NCI-H1092 (cell line): ENCODE measurements at places on chromosomes 7 and 10.

GRCh38 chr10:15349112-15349511 is 22.0 kb downstream of the FAM171A1 start:
- no peak for DNase-seq

- no peak for DNase-seq
Observed at GRCh38 chr10:18968159-18968558, 80.4 kb upstream of the MALRD1 start.

DNA sequence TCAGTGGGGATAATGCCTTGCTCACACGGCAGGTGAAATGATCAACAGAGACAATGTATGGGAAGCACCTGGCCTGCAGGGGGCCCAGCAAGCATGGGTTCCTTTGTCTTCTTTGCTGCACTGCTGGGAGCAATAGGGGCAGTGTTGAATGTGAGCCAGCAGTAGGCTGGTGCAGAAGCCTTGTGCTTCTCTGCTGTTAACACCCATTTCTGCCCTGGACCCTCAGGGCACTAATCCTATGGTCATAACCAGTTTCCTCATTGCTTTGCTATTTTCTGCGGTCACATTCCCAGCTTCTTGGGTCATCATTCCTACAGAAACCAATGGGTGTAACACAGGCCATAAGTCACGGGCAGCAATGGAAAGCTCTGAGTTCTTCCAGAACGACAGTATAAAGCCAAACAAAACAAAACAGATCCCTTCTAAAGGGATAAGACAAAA is 10.9 kb upstream of the LGI1 start:
- DNase-seq = no peak

GRCh38 chr7:40698214-40698920 is 563.6 kb downstream of the SUGCT start:
- no peak for DNase-seq

DNA sequence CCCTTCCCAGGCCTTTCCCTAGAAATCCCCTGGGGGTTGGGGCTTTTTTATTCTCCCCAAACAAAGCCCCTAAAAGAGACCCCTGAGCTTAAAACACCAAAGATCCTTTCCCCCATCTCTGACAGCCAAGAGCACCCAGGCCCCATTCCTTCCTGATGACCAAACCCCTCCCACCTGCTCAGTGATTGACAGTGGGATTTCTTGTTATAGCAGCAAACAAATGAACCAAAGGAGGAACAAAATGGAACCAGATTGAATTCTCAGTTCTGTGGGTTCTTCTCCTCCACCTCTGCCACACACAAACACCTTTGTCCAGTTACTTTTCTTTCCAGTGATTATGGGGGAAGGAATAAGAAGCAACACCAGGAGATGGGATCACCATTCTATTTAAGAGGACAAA is 21.5 kb upstream of the CDHR3 start:
- DNase-seq = no peak

- DNase-seq = no peak
Observed at GRCh38 chr10:97131181-97131628, 54.6 kb downstream of the SLIT1 start.

- DNase-seq = no peak
Observed at GRCh38 chr10:100838986-100839385, 73.8 kb upstream of the SLF2 start.

- DNase-seq = no peak
Observed at GRCh38 chr7:98205162-98205845, 5.9 kb upstream of the BHLHA15 start.

DNA sequence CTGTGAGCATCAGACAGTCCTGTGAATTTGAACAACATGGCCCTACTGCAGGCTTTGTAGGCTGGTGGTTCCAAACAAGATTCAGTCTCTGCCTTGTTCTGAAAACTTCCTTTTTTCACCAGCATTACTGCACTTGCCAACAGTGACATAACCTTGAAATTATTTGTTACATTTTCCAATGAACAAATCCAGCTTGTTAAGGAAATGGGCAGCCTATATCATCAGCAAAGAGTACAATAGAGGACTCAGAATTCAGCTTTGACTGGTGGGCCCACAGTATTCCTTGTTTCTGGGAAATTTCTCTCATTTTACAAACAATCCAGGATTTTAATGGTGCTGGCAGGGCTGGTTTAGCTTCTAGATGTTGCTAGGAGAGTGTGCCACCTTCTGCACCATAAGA is 703.7 kb upstream of the FZD8 start:
- DNase-seq = no peak

DNA sequence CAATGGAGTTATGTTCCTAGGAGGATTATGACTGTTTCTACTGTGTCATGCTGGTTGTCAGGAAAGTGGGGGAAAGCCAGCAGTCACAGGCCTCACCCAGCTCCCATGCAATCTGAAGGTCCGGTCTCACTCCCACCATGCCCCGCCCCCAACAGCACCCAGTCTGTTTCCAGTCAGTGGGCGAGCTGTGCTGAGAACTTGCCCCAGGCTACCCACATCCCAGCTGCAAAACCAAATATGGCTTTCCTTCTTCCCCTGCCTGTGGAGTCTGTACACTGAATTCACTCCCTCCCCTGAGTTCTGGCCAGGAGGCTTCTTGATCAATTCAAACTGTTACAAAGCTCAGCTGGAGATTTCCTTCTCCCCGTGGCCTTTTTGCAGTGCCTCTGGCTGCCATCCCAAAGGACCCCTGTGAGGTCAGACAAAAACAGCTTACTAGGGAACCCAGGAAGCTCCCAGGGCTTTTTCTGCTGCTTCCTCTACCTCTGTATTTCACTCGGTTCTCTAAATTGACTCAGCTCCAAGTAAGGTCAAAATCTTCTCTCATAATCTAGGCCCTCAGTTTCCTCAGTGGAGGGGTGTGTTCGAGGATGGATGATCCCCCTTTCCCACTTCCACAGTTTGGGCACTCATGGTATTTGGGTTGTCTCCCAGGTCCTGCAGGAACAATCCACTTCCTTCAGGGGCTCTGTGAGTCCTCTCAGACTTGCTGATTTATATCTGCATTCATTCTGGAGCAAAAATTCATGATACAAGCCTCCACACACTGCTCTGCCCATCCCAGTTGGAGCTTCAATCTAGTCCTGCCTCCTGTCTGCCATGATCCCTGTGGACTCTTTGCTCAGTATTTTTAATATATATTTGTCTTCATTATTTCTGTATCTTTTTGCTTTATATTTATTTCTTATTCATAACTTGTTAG is 205.5 kb downstream of the SEMA3D start:
- peak; percentile 8 for DNase-seq

DNA sequence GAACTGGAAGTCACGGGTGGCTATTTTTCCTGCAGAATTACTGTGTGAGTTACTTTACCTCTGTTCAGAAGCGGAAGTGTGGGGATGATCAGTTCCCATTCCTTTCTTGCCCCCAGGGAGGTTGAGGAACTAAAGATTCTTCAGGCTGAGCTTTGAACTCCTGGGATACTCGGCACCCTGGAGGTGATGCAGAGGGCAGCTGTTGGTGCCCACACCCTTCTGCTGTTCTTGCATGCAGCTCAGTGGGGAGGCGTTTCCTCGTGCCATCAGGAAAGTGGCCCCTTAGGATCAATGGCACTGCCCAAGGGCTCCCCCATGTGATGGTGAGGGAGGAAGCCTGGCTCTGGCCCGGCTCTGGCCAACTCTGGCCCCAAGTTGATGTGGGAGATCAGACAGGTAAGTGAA is 44.7 kb upstream of the MXI1 start:
- no peak for DNase-seq

GRCh38 chr7:43058271-43059066 is 54.0 kb upstream of the HECW1 start:
- no peak for DNase-seq

DNA sequence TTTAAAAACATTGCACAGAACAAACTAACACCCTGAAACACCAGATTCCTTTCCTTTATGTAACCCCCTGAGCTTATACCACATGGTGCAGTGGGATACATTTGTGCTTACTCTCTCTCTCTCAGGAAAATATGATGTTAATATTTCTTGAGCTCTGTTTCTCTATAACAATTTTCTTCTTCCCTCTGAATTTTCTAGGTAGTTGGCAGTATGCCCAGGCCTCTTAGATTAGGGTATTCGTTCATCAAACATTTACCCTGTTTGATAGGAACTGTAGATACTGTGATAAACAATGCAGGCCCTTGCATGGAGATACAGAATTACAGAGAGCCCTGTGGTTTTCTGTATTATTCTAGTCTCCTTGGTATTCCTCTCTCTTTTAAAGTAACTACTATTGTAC is 567.8 kb downstream of the IPMK start:
- no peak for DNase-seq

- peak; percentile 19 for DNase-seq
Observed at GRCh38 chr7:123748171-123748733, 551 bp downstream of the WASL start.

- DNase-seq = no peak
Observed at GRCh38 chr7:21336743-21337142, 91.1 kb upstream of the SP4 start.

DNA sequence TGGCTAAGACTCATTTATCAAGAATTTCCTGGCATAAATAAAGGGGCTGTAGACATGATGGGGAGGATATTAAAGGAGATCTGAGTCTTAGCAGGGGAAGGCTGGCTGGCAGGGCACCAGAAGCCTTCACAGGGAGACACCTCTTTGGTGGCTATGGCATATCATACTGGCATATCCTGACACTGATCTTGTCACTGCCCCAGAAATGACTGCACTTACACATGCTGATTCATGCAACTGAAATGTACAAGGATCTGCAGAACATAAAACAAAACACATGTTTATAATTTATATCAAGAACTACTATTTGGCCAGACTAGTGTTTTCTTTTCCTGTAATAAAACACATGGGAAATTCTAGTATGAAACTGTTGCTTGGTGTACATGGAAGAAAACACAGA is 5.5 kb upstream of the LIPN start:
- DNase-seq = no peak

DNA sequence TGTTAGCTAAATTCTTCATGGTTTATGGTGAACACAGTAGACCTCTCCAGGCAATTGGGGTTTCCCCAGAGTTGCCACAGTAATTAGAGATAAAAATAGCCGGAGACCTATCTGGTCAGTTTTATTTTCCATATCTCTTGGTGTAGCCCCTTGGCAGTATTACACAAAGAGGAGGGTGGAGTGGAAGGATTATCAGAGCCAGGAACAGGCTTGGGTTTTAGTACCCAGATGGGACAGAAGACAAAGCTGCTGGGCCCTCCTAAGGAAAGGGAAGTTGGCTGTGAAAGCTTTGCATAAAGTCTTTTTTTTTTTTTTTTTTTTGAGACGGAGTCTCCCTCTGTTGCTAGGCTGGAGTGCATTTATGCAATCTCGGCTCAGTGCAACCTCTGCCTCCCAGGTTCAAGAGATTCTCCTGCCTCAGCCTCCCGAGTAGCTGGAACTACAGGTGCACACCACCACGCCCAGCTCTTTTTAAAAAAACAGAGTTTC is 9.7 kb downstream of the ZSCAN21 start:
- DNase-seq = no peak

- no peak for DNase-seq
Observed at GRCh38 chr10:23345861-23346260, 1.3 kb upstream of the C10orf67 start.

- DNase-seq = no peak
Observed at GRCh38 chr10:2083591-2083990, 346.3 kb upstream of the ADARB2 start.

- peak; percentile 6 for DNase-seq
Observed at GRCh38 chr10:28432210-28432676, 100.7 kb upstream of the WAC start.

DNA sequence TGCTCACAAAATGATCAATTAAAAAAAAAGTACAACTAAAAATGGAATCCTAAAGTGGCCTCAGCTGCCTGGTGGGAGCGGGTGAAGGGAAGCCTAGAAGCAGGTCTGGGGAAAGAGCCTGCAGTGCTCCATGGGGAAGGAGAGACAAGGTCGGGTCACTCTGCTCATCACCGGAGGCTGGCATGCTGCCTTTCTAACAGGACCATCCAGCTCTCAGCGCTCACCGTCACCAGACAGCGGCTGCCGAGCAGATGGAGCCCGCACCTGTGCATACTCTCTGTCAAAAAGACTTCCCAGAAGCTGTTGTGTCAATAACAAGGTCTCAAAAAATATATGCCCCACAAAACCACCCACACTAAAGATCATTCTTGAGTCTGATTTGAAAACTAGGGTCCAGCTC is 112.8 kb downstream of the BAMBI start:
- DNase-seq = peak; percentile 47

- DNase-seq = no peak
Observed at GRCh38 chr10:66265398-66265797, 660.4 kb upstream of the LRRTM3 start.

DNA sequence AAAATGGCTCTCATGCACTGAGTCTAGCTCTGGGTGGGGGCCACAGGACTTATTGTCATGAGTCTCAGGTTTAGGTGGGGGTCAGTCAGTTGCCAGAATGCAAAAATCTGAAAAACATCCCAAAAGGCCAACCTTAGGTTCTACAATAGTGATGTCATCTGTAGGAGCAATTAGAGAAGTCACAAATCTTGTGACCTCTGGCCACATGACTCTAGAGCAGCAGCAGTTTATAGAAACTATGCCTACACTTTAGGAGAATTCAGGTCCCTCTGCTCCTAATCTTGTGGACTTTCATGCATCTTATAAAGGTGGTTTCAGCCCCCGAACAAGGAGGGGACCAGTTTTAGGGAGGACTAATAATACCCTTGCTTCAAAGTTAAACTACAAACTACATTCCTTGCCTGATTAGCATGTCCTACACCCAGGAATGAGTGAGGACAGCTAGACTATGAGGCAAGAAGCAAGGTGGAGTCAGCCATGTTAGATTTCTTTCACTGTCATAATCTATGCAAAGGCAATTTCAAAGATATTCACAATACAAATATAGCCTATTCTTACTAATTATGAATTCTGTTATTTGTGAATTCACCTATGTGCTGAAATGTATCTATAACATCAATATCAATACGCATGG is 123.5 kb upstream of the ADCY1 start:
- no peak for DNase-seq

DNA sequence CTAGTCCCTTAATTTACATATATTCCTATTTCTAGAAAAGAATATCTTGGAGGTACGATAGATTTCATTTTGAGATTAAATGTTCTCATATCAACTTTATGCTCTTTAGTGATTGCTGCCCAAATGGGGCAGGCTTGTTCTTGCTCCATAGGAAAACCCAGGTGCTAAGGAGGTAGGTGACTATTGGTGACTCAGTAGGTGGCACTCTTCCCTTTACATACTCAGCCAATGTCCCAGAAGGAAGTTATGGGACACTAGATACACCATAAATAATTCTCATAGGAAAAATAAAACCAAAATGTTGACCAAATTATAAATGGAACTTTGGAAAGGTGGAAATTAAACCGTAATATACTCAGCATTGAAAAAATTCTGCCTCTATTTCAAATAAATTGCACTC is 4.0 kb downstream of the SKAP2 start:
- no peak for DNase-seq

GRCh38 chr7:151494298-151495284 is 25.1 kb downstream of the RHEB start:
- DNase-seq = no peak

DNA sequence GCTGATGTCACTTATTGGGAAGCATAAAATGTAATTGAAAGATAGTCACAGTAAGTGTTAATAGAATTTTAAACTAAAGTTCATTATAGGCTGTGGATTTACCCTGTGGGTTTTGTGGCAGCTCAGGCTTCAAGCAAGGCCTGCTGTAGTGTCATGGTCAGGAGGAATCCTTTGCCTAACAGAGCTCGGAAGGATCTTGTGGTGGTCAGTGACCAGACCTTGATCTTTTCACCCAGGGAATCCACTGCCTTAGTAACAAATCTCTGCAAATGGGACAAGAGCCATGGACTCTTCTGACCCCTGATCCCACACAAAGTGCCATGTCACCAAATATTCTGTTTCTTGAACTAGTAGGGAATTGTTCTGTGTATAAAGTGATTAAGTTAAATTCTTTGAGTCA is 20.6 kb upstream of the HDAC9 start:
- DNase-seq = no peak
